ENCODE measurements at places on chromosomes 12 and 14.

DNA sequence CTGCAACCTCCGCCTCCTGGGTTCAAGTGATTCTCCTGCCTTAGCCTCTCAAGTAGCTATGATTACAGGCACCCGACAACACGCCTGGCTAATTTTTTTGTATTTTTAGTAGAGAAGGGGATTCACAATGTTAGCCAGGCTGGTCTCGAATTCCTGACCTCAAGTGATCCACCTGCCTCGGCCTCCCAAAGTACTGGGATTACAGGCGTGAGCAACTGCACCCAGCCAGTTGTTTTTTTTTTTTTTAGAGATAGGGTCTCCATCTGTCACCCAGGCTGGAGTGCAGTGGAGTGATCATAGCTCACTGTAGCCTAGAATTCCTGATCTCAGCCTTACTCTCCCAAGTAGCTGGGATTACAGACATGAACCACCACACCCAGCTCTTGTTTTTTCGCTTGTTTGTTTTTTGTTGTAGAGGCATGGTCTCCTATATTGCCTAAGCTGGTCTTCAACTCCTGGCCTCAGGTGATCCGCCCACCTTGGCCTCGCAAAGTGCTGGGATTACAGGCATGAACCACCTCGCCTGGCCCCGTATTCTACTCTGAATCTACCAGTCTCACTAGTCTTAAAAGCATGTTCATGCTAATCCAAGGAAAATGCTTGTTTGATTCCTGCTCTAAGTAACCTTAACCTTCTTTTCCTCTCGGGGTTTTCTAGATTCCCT is 31.7 kb upstream of the STRN3 start:
- no peak for DNase-seq

GRCh38 chr12:102903337-102904007 is 13.6 kb downstream of the PAH start:
- no peak for DNase-seq

GRCh38 chr12:16112612-16113560 is 164.6 kb downstream of the SLC15A5 start:
- no peak for DNase-seq

- DNase-seq: no peak
Measured at GRCh38 chr14:98494582-98494981, 777.4 kb downstream of the BCL11B start.

DNA sequence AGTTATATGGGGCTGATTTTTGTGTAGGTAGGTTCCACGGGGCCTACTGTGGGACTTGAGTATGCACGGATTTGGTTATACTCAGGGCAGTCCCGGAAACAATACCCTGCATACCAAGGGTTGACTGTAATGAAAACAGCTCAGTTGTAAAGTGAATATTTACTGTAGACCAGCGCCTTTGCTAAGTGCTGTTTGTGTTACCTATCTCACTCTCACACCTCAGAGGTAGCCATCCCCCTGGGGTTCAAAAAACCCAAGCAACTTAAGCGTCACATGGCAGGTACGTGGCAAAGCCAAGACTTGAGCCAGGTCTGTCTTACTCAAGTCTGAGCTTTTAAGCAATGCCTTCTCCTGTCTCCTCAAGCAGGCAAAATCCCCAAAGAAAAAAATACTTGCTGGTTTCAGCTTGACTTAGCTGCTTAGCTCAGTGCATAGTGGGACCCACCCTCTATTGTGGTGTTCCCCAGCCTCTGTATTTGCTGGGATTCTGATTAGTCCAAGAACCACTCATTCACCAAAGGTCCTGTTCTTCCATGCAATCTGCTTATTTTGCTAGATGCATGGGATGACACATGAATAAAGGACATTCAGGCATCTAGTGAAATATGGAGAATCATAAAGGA is 34.2 kb upstream of the STRN3 start:
- DNase-seq: no peak

GRCh38 chr12:107436376-107436775 is 249.2 kb upstream of the PWP1 start:
- no peak for DNase-seq

GRCh38 chr12:1841586-1842182 is 21.3 kb downstream of the LRTM2 start:
- DNase-seq: no peak

DNA sequence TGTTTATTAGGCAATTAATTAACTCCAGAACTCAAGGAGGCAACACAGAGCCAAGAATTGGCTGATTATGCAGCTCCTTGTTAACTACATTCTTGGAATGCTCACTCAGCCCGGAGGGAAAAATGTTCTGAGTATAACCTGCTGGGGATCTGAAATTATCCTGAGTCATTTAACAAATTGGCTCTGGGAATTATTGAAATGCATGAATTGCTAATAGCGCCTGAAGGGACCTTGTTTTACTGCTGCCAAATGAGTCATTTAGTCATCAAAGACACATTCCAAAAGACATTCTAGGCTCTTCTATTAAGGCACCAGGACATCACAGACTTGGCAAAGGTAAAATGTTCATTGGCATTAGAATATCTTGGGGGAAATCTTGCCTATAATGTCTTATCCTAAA is 13.0 kb downstream of the TMEM52B start:
- DNase-seq: no peak

- DNase-seq: no peak
Measured at GRCh38 chr12:109558374-109559199, 14.7 kb downstream of the MMAB start.

Data from Ammon's horn (tissue), 1 donor.